Inflammatory macrophage (primary cell): ENCODE measurements at places on chromosomes 2 and 18.

- no peak for DNase-seq
These were observed 313.6 kb downstream of the EPHA4 start for GRCh38 chr2:221258464-221258863.

DNA sequence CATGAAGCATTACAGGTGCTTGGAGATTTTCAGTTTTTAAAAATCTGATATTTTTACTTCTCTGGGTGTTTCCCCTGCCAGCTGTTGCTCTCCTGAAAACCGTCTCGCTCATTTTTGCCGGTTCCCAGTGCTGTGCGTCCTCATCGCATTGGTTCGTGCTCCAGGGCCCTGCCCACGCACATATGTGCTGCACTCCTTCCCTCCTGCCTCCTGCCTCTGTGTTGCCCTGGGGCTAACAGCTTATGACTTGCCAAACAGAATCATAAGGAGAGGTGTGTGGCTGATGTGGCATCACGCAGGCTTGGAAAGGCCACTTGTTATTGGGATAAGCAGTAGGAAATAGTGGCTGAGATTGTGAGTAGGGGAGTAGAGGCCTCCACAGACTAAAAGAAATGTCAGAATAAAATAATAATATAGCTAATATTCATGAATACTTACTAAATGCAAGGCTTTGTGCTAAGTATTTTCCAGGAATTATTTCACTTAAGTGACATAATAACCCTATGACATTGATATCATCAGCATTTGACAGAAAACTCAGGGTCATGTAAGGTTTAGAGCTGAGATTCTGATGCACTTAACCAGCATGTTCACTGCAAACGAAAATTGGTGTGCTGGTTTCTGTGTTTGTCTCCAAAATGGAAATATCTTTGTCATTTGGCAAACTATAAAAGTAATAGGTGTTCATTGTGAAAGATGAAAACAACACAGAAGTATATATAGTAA, 53.5 kb downstream of the SLC4A1AP start:
- peak; percentile 66 for DNase-seq

GRCh38 chr2:73225513-73226360, 7.3 kb downstream of the PRADC1 start:
- DNase-seq: peak; percentile 24

DNA sequence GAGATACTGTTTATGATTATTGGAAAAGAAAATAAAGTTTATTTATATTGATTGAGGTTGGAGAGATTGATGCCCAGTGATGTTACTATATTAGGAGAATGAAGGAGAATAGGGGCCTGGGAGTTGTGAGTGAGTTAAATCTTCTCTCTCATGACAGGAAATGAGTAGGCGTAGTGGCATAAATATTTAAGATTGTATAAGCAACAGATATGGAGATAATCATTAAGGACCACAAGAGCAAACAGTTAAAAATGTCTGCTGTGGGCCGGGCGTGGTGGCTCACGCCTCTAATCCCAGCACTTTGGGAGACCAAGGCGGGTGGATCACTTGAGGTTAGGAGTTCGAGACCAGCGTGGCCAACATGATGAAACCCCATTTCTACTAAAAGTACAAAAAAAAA, 62.7 kb downstream of the PTRHD1 start:
- no peak for DNase-seq

GRCh38 chr18:76402026-76402990, 92.7 kb downstream of the ZNF516 start:
- peak; percentile 36 for DNase-seq

DNA sequence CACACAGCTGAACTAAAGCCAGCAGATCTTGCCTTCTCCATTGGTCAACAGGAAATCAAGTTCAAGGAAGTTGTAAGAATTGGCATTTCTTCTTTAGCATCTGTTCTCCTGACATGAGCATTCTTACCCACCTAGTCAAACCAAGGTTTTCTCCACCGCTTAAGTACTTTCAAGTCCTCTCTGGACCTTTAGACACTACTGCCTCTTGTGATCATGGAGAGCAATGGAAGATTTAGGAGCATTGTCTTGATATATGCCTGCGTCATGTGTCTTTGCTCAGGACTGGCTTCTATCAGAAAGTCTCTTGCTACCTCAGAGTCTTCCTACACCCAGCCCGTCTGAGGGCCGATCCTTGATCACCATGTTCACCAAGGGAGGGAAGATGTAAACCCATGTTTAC, 262.2 kb downstream of the PHLPP1 start:
- no peak for DNase-seq

- peak; percentile 13 for DNase-seq
These were observed 5.4 kb downstream of the CWC22 start for GRCh38 chr2:180001726-180002125.

DNA sequence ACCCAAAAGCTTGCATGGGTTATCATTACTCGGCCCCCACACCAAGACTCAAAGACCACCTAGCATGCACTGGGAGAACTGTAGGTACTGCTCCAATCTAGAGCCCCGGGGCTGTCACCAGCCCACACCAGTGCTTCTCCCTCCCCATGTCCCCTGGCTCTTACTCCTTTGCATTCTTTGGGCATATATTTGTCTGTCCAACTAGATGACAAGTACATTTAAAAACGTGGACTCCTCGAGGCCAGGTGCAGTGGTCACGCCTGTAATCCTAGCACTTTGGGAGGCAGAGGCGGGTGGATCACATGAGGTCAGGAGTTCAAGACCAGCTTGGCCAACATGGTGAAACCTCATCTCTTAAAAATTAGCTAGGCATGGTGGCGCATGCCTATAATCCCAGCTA, 7.8 kb downstream of the AFG3L2 start:
- DNase-seq: no peak

GRCh38 chr18:74951165-74951760, 257.7 kb downstream of the PTGR3 start:
- no peak for DNase-seq

DNA sequence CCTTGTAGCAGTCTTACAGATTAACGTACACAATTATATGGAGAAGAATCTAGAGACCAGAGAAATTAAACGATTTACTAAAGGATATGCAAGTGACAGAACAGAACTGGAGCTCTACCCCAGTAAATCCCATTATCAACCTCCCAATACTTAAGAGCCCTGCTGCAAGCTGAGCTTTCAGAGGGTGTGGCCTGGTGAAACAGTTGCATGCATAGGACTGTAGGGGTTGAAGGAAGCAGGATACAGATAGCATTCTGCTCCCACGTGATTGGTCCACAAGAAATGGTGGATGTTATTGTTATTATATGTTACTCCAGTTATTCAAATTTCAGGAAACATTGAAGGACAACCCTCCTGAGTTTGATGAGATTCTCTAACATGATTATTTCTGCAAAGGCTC, 210.8 kb upstream of the THUMPD2 start:
- DNase-seq: no peak

DNA sequence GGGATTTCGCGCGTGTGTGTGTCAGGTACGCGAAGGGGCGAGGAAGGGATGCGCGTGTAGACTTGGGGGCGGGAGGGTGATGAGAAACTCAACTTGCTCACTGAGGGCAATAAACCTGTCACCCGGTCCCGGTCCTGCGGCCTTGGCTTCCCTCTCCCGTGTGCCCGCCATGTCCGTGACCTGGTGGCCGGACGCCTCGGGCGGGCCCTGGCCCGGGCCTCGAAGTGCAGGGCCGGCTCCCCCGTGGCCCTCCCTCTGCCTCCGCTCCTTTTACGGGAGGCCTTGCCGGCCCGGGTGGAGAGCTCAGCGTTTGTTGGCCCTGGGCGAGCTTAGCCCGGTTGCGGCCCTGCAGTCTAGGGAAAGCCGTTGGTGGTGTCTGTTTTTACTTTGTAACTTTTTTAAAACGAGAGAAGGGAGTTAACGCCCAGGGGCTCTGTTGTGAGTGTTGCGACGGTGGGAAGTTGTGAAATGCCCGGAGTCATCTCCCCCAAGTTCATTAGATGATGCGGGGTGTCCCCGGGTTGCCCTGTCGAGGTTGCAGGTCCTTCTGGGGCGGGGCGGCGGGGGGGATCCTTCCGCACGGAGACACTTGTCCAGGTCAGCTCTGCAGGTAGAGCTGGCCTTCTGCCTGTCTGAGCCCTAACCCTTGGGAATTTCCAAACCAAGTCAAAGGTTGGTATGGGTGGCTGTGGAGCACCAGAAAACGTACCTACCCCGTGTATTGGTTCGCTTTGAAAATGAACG, 883 bp downstream of the SMCHD1 start:
- DNase-seq: peak; percentile 42

GRCh38 chr2:235051436-235052260, 99.8 kb downstream of the SH3BP4 start:
- no peak for DNase-seq

DNA sequence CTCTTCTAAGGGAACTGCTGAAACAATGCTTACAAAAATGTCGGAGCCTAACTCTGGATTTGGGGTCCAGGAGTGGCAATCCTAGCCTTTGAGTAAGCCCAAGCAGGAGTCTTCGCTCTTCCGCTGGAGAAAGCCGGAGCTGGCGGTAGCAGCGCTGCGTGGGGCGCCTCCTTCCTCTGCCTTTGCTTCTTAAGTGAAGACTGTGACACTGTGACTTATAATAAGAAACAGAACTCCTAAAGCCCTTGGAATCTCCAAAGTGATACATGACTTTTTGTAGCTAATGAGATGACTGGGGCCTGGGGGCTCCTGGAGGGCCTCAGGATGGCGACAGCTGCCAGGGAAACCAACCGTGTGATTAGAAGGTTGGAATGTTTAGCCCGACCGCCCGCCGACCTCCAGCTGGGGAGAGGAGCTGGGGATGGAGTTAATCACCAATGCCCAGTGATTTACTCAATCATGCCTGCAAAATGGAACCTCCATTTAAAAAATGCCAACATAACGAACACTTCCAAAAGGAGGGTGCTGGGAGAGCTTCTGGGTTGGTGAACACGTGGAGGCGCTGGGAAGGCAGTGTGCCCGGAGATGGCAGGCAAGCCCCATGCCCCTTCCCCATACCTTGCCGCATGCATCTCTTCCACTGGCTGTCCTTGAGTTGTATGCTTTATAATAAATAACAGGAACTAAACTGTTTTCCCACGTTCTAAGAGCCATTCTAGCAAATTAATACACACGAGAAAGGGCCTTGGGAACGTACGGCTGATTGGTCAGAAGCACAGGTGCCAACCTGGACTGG, 29.0 kb upstream of the MAL start:
- no peak for DNase-seq

DNA sequence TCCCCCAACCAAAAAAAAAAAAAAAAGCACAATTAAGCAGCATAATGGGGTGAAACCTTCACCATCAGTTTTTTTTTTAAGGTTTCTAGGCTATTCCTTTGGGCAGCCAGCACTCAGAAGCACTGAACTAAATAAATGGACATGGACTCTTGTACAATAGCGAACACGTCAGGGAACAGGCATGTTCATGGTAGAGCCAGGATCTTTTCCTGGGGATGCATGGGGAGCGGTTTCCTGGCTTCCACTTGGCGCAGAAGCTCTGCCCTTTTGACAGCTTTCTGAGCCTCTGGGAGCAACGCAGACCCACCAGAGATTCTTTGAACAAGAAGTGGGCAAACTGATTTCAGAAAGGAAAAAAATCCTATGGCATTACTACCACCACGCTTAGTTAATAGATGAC, 35.0 kb downstream of the ALPK2 start:
- DNase-seq: no peak

- peak; percentile 13 for DNase-seq
These were observed 45.0 kb upstream of the EML4 start for GRCh38 chr2:42124011-42124785.

DNA sequence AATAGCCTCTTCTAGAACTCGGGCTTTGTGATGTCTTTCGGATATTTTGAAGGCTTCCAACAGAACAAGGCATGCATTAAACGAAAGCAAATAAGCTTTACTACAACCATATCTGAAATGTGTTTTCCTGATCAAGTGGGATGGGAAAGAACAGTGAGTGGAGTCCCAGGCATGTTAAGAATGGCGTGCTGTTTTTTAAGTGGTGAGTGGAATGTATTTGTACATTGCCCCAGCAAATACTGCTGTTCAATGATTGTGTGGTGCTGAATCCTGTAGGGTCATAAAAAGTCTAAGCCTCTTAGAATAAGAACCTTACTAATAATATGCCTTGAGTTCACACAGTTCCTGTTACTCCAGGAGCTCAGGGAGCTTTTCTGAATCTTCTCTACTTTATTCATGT, 52.5 kb downstream of the POMC start:
- DNase-seq: no peak

- no peak for DNase-seq
These were observed 20.1 kb downstream of the CAPN14 start for GRCh38 chr2:31197166-31197565.

GRCh38 chr2:212145121-212145520, 393.5 kb downstream of the ERBB4 start:
- DNase-seq: no peak

DNA sequence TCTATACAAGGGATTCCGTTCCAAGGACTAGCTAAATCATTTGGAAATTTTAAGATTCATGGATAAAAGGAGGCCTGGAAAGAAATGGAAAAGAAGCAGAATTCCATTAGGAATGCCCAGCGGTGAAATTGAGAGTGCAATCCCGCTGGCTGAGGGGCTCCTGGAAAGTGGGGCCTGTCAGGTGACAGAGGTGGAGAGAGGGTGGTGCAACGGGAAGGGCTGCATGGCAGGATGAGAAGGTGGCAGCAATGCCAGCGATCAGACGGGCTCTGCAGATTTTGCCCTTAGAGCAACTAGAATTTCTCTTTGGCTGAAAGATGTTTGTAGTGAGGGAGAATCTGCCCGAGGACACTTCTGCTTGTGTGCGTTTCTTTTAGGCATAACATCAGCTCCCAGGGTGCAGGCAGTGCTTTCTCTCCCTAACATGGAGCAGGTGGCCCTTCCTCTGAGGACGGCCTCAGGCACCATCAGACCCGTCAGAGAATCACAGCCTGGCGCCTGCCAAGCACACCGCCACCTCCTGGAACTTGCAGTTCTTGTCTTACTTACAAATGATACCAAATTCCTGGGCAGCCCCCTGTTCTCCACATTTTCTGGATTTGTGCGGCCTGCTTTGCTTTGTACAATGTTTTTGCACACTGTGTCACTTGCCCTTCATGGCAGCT, 261.6 kb downstream of the NDUFA10 start:
- DNase-seq: no peak

- no peak for DNase-seq
These were observed 51.5 kb downstream of the DNAJC10 start for GRCh38 chr2:182767578-182767977.

DNA sequence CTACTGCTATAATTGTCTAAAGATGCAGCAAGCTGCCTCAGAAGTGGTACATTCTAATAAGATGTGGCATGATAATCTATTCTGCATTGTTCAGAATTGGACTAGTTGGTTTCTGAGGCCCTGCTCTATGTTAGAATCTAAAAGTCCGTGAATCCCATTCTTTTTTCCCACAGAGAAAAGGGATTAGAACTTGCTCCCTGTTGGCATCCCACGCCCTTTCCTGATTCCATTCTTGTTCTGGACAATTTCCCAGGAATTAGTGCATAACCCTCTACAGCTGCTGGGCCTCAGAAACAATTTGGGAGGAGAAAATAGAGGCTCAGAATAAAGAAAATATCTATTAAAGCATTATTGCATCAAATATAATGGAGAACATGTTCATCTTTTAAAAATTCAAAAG, 282.7 kb downstream of the NRXN1 start:
- no peak for DNase-seq
